T-helper 1 cell (primary cell): ENCODE measurements at places on chromosomes 6 and 20.

- DNase-seq: no peak
Observed at GRCh38 chr6:80446454-80447045, 340.1 kb downstream of the BCKDHB start.

DNA sequence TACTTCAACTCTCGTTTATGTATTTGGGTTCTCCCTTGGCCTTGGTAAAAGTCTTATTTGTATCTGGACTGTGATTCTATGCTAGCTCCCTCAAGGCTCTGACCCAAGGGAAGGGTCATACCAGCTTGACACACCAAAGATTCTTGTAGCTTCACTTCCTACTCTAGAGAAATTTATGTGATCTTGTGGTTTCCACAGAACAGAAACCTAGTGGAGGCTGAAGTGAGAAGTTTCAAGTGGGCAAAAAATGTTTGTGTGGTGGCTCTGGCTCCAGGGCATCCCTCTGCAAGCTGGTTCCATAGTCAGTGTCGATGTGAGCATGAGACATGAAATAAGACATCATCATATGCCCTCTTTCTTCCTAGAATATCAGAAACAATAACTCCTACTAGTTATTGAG lies 48.1 kb upstream of the TNFRSF21 start:
- DNase-seq: no peak

DNA sequence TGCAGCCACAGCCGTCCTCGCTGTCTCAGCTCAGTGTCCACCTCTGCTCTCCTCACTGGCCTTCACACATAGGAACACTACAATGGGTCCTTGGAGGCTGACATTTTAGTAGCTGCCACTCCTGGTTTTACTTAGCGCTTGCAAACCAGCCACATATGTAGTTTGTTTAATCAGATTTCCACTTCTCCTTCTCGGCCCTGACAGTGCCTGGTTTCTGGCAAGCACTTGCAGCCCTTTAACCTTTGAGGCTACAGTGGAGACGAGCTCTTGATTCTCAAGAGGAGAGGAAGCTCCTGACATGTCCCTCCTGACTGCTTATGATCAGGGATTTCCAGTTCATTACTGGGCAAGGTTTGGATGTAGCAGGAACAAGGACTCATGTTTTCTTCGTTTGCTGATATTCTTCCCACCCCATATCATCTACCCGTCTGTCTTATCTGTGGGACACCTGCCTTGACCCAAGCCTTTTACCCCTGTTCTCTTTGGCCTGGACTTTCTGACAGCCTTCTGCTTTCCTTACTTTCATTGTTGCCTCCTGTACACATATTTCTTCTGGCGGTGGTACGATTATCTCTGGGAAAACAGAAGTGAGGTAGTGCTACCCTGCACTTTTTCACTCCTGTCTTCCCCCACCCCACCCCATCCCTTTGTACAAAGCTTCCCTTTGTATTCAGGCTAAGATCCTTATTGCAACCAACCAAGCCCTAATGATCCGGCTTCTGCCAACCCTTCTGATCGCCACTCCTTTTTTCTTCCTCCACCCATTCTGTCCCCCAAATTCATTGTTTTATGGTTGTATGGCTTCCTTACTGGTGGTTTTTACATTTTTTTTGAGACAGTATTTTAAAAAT lies 31.2 kb downstream of the CEP43 start:
- no peak for DNase-seq

GRCh38 chr6:43973357-43973756 lies 153.9 kb downstream of the MRPL14 start:
- DNase-seq: no peak

GRCh38 chr6:114886670-114887436 lies 544.0 kb upstream of the HS3ST5 start:
- DNase-seq: no peak

- DNase-seq: no peak
Observed at GRCh38 chr6:87755708-87756671, 54.0 kb upstream of the AKIRIN2 start.

- DNase-seq: peak; percentile 76
Observed at GRCh38 chr6:90397929-90398674, 101.5 kb upstream of the BACH2 start.

DNA sequence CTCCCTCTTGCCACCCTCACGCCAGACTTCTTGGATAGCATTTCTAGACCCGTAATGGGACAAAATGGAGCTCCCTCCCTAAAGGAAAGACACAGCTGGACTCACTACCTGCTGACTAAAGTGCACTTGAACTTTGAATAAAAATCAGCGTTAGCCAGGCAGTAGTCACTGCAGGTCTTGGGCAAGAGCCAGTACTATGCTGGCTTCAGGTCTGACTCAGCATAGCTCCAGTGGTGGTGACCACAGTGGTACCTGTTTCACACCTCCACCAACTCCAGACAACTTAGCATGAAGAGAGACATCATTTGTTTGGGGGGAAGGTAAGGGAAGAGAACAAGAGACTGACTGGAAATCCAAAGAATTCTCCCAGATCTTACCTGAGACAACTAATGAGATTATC lies 906.8 kb downstream of the GRIK2 start:
- no peak for DNase-seq

DNA sequence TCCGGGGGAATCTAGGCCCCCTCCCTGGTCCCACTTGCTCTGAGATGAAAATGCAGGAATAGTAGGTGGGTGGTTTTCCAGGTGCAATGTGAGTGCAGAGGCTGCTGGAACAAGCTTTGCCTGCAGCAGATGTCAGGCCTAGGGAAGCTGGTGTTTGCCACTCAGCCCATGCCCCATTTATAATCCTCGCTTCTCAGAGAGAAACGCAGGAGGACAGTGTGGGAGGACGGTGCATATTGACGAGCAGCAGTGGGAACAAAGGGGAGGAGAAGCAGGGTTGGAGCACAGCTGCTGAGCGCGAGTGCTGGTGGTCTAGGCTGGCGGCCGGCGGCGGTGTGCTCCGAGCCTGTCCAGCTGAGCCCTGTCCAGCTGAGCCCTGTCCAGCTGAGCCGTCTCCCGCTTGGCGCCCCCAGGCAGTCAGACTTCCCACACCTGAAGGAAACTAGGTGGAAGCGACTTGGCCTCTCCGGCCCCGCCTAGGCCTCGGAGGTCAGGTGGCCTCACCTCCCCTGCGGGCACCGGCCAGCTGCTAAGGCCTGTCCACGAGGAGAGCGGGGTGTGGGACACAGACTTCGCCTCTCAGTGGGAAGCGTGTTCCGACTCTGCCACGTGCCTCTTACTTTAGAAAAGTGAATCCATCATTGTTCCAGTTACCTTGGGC lies 49.7 kb upstream of the FRMD1 start:
- DNase-seq: no peak

- DNase-seq: no peak
Observed at GRCh38 chr20:23879811-23880374, 345 bp upstream of the CST5 start.

DNA sequence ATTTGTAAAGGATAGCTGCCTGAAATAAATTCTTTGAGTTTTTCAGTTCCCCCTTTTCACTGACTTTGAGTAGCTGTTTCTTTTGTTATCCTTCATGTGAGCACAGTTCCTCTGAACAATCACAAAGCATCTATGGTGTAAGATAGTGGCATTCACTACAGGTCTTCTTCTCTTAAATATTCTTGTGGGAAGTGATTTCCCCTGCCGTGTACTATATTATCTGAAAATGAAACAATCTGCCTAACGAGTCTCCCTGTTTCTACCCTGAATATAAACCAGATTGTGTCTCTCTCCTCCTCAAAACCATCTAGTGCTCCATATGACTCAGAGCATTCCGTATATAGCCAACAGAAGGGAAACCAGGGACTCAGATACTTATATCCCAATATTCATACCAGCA lies 380.1 kb upstream of the SOX4 start:
- no peak for DNase-seq

- DNase-seq: no peak
Observed at GRCh38 chr6:154933181-154933827, 61.8 kb upstream of the TIAM2 start.

GRCh38 chr6:162497389-162497788 lies 230.2 kb downstream of the PRKN start:
- DNase-seq: no peak

DNA sequence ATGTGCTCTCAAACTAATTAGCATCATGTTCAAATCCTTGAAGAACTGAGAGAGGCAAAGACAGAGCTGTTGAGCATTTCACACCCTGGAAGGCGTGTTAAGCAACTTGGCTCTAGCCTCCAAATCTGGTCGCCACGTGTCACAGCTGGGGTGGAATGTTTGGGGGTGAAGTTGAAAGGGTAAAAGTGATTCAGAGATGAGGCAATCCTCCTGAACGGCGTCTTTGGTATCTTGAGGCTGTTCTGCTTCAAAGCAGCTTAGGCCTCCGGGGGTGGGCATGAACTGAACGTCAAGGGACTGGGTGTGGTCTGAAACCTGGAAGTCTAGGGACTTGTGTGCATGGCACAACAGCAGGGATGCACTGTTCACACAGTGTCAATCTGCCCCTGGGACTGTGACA lies 62.3 kb downstream of the TRAM2 start:
- no peak for DNase-seq

DNA sequence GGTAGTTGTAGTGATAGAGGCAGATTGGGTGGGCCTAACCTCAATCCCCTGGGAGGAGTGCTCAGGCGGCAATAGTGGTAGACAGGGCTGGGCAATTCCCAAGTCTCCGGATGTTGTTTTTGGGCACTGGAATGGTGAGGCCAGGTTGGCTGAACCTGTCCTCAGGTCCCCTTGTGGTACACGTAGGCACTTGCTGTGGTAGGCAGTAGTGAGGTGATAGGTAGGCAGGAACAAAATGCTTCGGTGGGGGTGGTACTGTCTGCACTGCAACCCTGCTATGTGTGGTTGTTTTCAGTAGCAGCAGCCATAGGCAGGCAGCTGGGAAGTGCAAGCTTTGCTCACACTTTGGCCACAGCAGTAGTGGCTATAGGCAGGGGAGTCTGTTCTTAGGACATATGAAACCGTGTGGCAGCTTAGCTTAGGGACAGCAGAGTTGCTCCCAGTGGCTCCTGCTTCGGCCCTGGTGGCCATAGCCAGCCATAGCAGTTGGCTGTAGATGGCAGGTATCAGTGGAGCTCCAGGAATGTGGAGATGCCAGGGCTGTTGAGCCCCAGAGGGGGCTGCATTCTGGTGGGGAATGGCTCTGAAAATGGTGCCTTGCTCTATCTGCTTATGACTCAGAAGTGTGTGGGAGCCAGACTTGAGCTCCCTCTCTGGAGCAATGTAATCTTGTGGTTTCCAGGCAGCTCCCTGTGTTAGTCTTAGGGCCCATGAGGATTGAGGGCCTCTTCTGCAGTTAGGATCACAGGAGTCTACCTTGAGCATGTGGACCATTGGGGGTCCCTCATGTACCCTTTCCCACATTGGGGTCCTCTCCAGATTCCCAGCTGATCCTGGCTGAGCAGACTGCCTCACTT lies 241.8 kb upstream of the BMP2 start:
- DNase-seq: no peak

DNA sequence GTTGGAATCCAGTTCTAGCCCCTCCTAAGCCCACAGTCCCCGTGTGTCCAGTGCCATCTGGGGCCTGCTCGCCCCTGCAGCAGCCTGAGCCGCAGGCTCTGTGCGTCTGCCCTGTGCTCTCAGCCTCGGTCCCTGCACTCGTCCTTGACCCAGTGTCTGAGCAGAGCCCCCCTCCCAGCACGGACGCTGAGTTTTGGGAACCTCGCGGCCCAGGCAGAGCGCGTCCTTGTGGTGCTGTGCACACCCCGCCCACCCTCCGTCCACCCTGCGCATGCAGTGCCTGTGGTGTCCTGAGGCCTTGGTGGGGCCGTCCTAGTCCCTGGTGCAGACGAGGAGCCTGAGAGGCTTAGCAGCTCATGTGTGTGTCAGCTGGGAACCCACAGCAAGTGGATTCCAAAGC lies 31.6 kb downstream of the OSBPL2 start:
- no peak for DNase-seq

GRCh38 chr20:19835533-19836222 lies 77.6 kb downstream of the RIN2 start:
- DNase-seq: no peak

DNA sequence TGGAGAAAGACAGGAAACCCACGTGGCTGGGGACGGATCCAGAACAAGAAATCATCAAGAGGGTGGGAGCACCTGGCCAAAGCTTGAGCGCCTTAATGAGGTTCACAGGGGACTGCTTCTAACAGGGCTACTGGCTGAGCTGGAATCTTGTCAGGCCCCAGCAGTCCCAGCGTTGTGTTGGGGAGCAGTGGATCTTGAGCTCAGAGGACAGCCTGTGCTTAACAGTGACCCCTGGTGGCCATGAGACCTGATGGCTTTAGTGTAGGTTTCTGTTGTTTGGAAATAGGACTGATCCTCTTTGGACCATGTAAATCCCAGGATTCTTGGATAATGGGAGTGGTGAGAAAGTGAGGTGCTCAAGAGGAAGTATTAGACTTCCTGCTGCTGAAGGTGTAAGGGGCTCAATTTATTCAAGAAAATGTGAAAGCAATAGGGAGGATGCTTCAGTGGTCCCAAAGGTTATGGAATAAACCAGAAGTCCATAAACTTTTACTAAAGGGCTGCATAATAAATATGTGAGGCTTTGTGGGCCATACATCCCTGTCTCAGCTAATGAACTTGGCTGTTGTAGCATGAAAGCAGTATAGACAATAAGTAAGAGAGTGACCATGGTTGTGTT lies 216.2 kb downstream of the NFATC2 start:
- DNase-seq: no peak

DNA sequence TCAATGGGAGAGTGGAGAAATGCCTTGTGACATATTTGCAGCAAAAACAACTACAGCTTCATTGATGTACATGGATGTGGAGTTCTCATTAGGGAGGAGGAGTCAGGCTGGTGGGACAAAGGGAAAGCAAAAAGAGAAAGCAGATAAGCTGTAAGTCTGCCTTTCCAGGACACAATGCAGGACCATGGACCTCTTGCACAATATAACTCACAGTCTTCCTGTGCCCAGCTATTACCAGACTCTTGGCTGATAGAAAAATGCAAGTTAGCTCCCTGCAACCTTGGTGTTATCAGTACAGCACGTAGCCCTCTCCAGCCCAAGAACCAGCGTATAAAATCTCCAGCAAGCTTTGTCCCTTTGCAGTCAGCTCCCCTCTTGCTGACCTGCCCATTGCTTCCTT lies 232.3 kb downstream of the NFATC2 start:
- DNase-seq: no peak

GRCh38 chr6:152296648-152297376 lies 340.4 kb downstream of the SYNE1 start:
- DNase-seq: no peak

- peak; percentile 35 for DNase-seq
Observed at GRCh38 chr20:59571551-59572314, 32.6 kb upstream of the PHACTR3 start.

DNA sequence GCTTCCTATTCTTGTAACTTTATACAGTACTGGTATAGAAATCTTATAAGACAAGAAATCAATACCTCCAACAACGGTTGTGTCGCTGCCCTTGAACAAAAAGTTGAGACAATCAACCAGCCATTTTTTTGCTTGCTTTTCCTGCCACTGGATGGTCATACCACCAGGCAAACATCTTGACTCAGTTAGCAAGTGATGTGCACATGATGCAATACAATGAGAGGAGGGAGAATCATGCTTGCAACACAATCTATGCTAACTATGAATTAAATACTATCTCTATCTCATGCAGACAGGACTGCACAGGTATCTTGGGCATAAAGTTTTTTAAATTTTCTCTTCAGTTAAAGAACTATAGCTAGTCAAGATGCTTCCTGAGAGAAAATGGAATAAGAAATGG lies 877.7 kb upstream of the CITED2 start:
- no peak for DNase-seq

GRCh38 chr6:6220718-6221117 lies 99.7 kb downstream of the F13A1 start:
- no peak for DNase-seq
